ENCODE measurements at places on chromosomes 6 and 20. TPM values are rescaled to one million over a fixed set of nuclear protein-coding genes. Genes with fewer than 3 reads are reported as not detected.

DNA sequence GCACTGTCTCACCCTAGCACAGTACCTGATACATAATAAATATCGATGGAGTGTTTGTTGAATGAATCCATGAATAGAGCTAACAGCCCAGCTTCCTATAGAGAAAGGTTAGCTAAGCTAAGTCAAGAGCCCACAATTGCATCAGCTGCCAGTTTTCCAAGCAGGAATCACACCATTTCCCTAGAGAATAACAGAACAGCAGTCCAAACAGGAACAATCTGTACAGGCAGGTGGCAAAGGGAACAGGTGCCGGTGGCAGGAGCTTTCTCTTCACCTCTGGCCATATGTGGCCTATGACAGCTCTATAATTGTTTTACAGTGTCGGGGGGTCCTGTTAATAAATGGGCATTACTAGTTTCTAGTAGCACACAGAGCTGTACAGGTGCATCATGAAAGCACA lies 38.8 kb downstream of the ISM1 start:
- no peak overlapping the region for H3K4me3 ChIP-seq
- no peaks in the 10 kb centered on the region for H3K36me3 ChIP-seq
- no peak for DNase-seq

DNA sequence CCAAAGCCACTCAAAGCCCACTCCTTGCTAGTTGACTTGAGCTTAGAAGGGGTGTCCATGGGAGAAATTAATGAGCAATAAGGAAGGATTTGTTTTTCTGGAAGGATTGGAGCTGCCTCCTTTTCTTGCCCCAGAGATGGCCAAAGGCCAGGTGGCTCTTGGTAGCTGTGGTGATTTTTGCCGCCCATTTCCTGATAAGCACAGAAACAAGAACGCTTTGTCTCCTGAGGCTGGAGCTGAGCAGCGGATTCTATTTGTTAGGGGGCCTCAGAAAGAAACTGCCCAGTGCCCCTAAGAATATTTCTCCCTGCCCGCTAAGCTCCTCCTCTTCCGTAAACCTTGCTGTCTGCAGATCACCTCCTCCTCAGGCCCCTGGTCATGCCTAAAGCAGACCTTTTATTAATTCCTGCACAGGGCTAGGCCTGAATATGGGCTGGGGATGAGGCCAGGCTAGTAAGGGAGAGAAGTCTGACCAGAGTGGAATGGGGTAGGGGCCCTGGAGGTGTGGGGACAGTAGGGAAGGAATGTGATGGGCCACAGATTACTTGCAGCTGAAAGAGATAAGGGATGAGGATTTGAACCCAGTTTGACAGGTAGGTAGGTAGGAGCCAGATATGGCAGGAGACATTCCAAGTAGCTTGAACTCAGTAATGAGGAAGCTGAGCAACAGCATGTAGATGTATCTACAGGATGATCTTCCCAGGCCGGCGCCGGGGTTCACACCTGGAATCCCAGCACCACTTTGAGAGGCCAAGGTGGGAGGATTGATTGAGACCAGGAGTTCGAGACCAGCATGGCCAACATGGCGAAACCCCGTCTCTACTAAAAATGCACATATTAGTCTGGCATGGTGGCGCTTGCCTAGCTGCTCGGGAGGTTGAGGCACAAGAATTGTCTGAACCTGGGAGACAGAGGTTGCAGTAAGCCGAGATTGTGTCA lies 71.2 kb upstream of the NAA20 start:
- peaks cover 10% of the 10 kb centered on the region for H3K27me3 ChIP-seq
- DNase-seq = no peak
- no peak overlapping the region for H3K4me3 ChIP-seq
- H3K36me3 ChIP-seq = no peaks in the 10 kb centered on the region

HS3ST5 gene
- total RNA-seq = not detected

FOXS1 gene
- not detected for total RNA-seq

DNA sequence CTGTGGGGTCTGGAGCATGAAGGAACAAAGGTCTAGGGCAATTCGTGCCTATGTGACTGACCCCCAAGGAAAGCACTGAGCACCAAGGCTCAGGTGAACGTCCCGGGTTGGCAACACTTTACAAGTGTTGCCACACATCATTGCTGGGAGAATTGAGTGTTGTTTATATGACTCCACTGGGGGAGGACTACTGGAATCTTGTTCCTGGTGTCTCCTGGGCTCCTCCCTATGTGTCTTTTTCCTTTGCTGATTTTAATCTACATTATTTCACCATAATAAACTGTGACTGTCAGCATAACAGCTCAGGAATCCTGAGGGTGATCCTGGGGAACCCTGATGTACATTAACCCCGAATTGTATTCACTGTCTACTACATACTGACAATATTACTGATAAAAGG lies 207.7 kb upstream of the BMP2 start:
- H3K27ac ChIP-seq = no peak overlapping the region
- H3K4me1 ChIP-seq = no peaks in the 10 kb centered on the region
- no peaks in the 10 kb centered on the region for H3K36me3 ChIP-seq
- no peaks in the 10 kb centered on the region for H3K27me3 ChIP-seq
- no peak for DNase-seq

ANKRD66 gene
- total RNA-seq = not detected

GRCh38 chr20:16419138-16419715 lies 154.0 kb downstream of the KIF16B start:
- no peak overlapping the region for H3K27ac ChIP-seq
- no peak for DNase-seq
- H3K4me1 ChIP-seq = no peaks in the 10 kb centered on the region

OR2B6 gene
- not detected for total RNA-seq

DNA sequence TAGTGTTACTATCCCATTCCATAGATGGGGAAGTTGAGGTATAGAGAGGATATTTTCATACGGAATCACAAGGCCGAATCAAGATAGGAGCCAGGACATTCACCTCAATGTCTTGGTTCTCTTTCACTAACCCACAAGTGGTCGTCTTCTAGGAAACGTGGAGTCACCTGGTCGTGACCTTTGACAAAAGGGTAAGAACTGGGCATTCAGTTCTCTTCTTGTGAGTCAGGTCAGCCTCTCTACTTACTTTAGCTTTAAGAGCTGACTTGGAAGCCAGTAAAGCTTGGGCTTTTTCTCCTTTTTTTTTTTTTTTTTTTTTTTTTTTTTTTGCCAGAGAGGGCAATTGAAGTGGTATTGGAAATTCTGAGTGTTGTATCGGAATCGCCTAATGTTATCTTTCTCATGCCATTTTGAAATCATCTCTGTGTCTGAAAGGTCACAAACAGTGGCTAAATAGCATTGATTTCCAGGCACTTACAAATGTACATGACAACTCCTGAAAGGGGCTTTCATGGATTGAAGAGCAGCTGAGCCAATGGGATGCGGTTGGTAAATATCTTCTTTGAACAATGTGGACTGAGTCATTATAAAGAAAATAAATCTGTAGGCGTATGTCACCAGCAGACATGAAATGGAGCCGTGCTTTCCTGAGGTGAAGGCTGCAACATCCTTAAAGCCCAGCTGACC lies 356.9 kb downstream of the KIF16B start:
- H3K27ac ChIP-seq = no peak overlapping the region
- H3K4me3 ChIP-seq = no peak overlapping the region
- peaks cover 1% of the 10 kb centered on the region for H3K36me3 ChIP-seq
- no peaks in the 10 kb centered on the region for H3K4me1 ChIP-seq
- H3K27me3 ChIP-seq = peaks cover 4% of the 10 kb centered on the region

- no peak for DNase-seq
- H3K4me3 ChIP-seq = no peak overlapping the region
- no peak overlapping the region for H3K27ac ChIP-seq
- H3K4me1 ChIP-seq = no peaks in the 10 kb centered on the region
Observed at GRCh38 chr6:150478656-150479545, 110.1 kb downstream of the IYD start.

DNA sequence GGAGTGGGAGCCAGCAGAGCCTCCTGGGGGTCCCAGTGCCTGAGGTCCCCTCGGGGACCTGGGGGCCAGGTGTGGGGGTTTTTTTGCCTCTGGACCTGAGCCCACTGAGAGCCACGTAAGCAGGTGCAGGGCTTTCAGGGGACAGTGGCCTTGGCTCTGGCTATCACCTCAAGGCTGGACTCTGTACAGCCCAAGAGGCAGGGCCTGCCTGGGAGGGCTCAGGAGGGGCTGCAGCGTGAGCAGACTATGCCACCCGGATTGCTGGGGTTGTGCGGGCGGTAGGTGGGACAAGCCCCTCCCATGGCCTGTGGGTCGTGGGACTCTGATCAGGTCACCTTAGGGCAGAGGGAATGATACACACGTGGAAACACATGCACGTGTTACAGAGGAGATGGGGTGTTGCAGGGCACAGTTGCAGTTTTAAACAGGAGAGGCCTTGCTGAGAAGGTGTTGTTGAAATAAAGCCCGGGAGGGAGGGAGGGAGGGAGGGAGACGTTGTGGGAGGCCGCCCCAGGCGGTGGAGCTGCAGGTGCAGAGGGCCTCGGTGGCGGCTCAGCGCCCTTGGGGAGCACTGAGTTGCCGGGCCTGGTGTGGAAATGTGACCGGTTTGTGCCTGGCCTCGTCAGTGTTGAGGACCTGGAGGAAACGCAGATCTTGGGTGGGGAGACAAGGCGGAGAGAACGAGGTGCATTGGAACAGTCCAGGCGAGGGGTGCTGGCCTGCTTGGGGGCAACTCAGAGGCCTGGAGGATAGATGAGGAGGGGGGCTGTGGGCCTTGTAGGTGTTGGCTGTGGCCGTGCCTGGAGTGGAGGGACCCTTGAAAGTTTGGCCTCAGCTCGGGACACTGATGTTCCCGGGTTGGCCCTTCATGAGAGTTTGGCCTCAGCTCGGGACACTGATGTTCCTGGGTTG lies 2.3 kb downstream of the TCEA2 start:
- peak overlapping the region; percentile 11 for H3K4me3 ChIP-seq
- no peaks in the 10 kb centered on the region for H3K36me3 ChIP-seq
- no peak for DNase-seq

- H3K36me3 ChIP-seq = no peaks in the 10 kb centered on the region
- H3K27ac ChIP-seq = no peak overlapping the region
- DNase-seq = no peak
- H3K27me3 ChIP-seq = no peaks in the 10 kb centered on the region
Observed at GRCh38 chr6:103723438-103724322, 1136.0 kb downstream of the HACE1 start.

- H3K4me3 ChIP-seq = no peak overlapping the region
- peaks cover 55% of the 10 kb centered on the region for H3K4me1 ChIP-seq
- H3K27ac ChIP-seq = no peak overlapping the region
- peaks cover 14% of the 10 kb centered on the region for H3K36me3 ChIP-seq
- no peaks in the 10 kb centered on the region for H3K27me3 ChIP-seq
- DNase-seq = no peak
Observed at GRCh38 chr6:15622045-15622740, 40.6 kb downstream of the DTNBP1 start.

- H3K36me3 ChIP-seq = no peaks in the 10 kb centered on the region
- peaks cover 10% of the 10 kb centered on the region for H3K27me3 ChIP-seq
- H3K4me1 ChIP-seq = peaks cover 25% of the 10 kb centered on the region
- DNase-seq = no peak
- H3K4me3 ChIP-seq = no peak overlapping the region
- no peak overlapping the region for H3K27ac ChIP-seq
Observed at GRCh38 chr6:129707882-129708495, 2.0 kb downstream of the ARHGAP18 start.

GRCh38 chr6:84696166-84696565 lies 68.2 kb downstream of the TBX18 start:
- no peaks in the 10 kb centered on the region for H3K36me3 ChIP-seq
- H3K27me3 ChIP-seq = peaks cover 3% of the 10 kb centered on the region
- no peak overlapping the region for H3K4me3 ChIP-seq
- no peak overlapping the region for H3K27ac ChIP-seq

- H3K27me3 ChIP-seq = peaks cover 12% of the 10 kb centered on the region
- H3K4me3 ChIP-seq = no peak overlapping the region
- no peaks in the 10 kb centered on the region for H3K4me1 ChIP-seq
- H3K27ac ChIP-seq = no peak overlapping the region
Observed at GRCh38 chr20:46767127-46767761, 57.8 kb downstream of the SLC2A10 start.
